OCI-M1 (cell line): ENCODE measurements at places on chromosomes 1 and 21.

GRCh38 chr1:227546059-227546458, 17.3 kb upstream of the ZNF678 start:
- no peak for DNase-seq

- peak; percentile 6 for DNase-seq
Observed at GRCh38 chr21:18350216-18350615, 53.4 kb downstream of the TMPRSS15 start.

DNA sequence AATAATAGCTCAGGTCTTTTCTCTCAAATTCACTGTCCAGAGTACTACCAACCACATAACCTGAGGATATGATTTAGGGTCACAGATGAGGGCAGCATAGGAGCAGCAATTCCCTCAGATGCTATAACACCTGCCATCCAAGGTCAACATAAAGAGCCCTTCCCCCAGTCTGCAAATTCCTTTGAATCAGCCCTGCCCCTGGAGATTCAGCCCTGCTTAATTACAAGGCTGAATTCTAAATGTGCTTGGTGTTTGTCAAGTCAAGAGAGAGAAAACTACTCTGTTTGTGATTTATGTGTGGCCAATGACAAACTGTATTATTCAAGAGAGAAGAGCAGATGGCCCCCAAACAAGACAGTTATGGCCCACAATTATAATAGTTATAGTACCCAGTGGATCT, 195.7 kb upstream of the ADGRL2 start:
- DNase-seq = no peak

DNA sequence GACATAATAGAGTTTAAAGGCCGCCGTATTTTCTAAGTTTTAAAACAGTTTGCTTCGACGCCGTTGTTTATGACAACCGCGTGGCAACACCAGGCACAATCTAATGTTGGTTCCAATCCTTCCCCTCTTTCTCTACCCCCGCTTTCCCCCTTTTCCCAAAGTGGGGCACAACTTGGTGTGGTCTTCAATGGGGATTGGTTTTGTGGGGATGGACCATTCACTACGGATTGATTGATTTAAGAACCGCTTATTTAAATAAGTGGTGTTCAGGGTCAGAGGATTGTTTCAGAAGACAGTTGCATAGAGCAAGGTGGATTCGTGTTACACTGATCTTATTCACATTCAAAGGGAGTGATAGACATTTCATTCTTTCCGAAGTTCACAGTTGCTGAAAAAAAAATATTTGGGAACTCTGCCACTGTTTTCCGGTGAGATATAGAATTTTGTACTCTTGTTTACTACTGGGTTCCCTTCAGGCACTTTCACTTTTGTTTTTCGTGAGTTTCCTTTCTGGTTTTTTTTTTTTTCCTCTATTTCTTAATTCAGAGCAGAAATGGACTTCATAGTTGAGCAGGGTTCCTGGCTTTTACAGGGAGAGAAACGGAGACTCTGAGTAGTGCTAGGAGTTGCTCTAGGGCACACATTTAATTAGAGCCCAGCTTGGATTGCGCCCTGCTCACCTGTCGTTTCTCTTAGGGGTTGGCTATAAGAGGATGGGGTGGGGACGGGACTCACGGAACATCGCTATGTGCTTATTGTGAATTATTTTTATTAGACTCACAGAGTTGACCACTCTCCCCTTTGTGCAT, 79.6 kb upstream of the AK4 start:
- DNase-seq = peak; percentile 85

DNA sequence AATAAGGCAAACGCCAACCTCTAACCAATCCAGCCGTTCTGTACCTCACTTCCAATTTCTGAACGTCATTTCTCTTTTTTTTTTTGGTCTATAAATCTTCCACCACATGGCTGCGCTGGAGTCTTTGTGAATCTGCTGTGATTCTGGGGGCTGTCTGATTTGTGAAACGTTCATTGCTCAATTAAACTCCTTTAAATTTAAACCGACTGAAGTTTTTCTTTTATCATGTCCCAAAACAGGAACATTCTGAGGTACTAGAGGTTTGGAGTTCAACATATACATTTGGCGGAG, 65.5 kb upstream of the BACH1 start:
- DNase-seq = peak; percentile 80

GRCh38 chr1:16402742-16403141, 34.5 kb downstream of the SPATA21 start:
- no peak for DNase-seq

- DNase-seq = peak; percentile 88
Observed at GRCh38 chr1:245956225-245956624, 550.9 kb downstream of the SMYD3 start.

GRCh38 chr1:46822248-46822826, 23.5 kb downstream of the CYP4B1 start:
- no peak for DNase-seq

GRCh38 chr1:162649583-162649982, 17.3 kb downstream of the DDR2 start:
- DNase-seq = no peak

- DNase-seq = no peak
Observed at GRCh38 chr1:78779831-78780230, 130.2 kb downstream of the IFI44 start.

DNA sequence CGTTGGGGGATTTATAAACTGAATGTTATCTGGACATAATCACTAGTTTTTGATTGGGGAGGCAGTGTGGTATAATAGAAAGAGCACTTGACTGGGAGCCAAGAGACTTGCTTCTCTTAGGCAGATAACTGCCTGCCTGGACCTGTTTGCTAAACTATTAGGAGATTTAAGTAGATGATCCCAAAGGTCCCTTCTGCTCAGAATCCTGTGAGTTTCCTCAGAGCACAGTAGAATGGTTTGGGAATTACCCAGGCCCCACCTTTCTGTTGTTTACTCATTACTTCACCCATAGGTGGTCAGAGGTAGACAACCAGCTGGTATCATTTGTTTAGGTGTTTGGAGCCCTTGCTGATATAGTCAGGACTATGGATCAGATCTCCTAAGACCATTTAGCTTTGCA, 10.3 kb upstream of the PODN start:
- no peak for DNase-seq

GRCh38 chr1:212690816-212691403, 8.7 kb downstream of the BATF3 start:
- no peak for DNase-seq

DNA sequence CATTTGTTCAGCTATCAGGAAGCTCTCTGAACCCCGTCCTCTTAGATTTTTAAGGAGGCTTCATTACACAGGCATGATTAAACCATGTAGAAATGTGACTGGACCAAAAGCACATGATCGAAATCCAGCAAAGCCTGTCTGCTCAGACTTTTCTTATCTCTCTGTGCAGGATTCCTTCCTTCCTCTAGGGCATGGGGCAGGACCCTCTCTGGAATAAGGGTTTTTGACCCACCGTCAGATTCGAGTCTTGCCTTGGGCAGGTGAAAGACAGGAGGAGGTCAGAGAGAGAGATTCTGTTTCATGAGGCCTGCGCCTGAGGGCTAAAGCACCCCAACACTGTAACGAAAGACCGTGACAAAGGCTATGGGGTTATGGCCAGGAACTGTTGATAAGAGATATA, 136.8 kb downstream of the RHOU start:
- DNase-seq = peak; percentile 20

- no peak for DNase-seq
Observed at GRCh38 chr1:119040906-119041305, 52.8 kb upstream of the TBX15 start.
